Activated CD4-positive, CD25-positive, alpha-beta regulatory T cell treated with anti-CD3 and anti-CD28 coated beads, Interleukin-2, amount 50 U/mL, for 16 hours (primary cell): ENCODE measurements at places on chromosomes 5 and 9.

- DNase-seq = no peak
Measured at GRCh38 chr5:179827680-179828079, 7.0 kb downstream of the SQSTM1 start.

DNA sequence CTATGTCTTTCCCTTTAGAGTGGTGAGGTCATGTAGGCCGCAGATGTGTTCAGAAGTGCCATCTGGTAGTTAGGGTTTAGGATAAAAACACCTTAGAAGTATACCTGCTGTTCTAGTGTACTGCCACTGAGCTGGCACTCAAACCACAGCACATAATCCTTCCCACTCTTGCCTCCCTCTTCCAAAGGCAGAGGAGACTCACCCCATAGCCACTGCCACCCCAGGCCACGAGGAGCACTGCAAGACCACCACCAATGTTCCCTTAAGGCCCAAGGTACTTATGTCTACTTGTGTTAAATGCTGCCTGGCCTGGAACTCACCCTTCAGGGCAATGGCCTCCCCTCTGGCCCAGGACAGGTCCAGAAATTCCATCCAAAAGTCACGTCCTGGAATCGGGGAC is 379.5 kb upstream of the EDIL3 start:
- no peak for DNase-seq

GRCh38 chr9:9631284-9631683 is 981.5 kb downstream of the PTPRD start:
- DNase-seq = no peak

- DNase-seq = no peak
Measured at GRCh38 chr5:133321833-133322420, 270.1 kb downstream of the HSPA4 start.

- DNase-seq = no peak
Measured at GRCh38 chr9:71504636-71505035, 263.7 kb downstream of the CEMIP2 start.

- no peak for DNase-seq
Measured at GRCh38 chr5:178469011-178469974, 120.9 kb downstream of the COL23A1 start.

DNA sequence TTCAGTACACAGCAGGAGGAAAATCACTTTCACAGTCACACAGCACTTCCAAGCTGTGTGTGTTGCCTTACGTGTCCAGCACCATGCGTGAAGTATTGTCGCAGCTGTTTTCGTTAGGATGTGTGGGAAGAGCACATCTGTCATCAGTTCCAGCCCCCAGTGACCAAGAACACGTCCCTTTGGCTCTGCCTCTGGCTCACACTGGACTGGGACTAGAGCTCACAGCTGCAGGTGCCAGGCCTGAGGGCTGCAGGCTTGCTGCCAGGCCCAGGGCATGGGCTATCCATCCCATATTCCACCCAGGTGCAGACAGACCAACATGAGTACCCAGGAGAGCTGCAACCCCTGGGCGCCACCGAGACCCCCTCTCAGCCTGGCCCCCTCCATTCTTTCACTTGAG is 60.5 kb upstream of the ANKRD33B start:
- no peak for DNase-seq

- no peak for DNase-seq
Measured at GRCh38 chr9:82302968-82303655, 314.5 kb downstream of the SPATA31D1 start.

GRCh38 chr5:176436656-176437055 is 11.5 kb upstream of the FAF2 start:
- no peak for DNase-seq

DNA sequence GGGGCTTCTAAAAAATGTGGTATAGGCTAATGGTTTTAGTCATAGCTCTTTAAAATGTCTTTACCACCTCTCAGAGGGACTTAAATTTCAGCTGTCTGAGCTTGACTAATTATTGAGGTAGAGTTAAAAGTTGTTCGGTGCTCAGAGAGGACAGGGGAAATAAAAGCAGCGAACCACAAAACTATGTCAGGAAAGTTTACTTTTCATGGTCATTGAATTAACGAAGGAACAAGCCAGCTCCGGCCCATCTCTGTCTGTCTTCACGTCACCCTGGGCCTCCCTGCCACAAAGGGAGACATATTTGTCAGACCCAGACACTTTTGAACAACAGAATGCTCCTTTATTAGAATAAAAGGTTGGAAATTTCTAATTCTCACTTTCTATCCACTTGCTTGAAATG is 98.8 kb upstream of the EFNA5 start:
- DNase-seq = no peak

DNA sequence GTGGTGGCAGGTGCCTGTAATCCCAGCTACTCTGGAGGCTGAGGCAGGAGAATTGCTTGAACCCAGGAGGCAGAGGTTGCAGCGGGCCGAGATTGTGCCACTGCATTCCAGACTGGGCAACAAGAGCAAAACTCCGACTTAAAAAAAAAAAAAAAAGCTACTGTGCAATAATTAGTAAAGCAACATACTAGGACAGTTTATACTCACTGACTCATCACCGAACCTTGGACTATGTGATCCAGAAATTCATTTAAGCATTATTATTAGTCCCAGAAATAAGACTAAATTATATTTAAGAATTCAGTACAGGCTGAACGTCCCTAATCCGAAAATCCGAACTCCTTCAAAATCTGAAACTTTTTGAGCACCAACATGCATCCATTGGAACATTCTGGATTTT is 37.8 kb downstream of the GOLPH3 start:
- no peak for DNase-seq

- no peak for DNase-seq
Measured at GRCh38 chr5:62982348-62982747, 403.7 kb downstream of the LRRC70 start.

- no peak for DNase-seq
Measured at GRCh38 chr5:159609359-159609758, 279.1 kb upstream of the IL12B start.

- DNase-seq = no peak
Measured at GRCh38 chr5:169629847-169630548, 7.1 kb upstream of the DOCK2 start.

- DNase-seq = no peak
Measured at GRCh38 chr5:163772241-163772640, 266.8 kb downstream of the MAT2B start.

- no peak for DNase-seq
Measured at GRCh38 chr5:160134332-160134731, 15.1 kb upstream of the PWWP2A start.

DNA sequence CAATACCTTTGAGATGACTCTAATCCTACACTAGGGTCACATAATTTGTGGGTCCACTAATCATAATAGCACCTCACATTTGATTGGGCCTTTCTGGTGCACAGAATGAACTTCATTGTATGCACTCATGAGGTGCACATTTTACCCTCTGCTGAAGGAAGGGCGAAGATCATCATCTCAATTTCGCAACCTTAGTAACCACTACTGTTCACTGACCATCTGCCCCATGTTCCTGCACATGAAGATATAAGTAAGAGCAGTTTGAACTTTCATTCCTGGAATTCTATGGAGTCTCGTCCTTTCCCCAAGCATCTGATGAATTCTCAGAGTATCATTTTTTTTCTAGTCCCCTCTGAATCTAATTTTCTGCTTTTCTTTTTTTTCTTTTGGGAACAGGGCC is 21.2 kb downstream of the GAS1 start:
- no peak for DNase-seq

DNA sequence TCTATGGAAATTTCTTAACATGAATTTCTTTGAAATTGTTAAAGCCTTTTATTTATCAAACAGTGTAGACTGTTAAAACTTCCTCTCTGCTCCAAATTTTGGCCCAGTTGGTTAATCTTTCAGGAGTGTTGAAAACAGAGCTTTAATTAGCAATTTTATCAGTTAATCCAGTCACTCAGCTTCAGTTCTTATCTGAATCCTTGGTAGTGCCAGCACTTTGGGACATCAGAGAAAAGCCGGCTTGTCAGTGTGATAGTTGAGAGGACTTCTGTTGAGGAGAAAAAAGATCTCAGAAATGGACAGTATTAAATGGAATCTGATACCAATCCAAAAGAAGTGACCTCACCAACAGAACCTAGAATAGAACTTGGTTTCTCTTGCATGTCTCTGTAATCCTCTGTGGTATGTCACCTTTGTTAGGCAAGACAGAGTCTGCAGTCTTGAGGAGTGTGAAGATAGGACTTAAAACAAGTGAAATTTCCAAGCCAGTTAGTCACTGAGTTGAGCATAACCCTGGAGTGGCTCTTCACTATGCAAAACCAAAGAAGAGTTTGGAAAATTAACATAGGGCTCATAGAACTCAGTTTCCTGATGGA is 251.8 kb downstream of the NNT start:
- DNase-seq = no peak

DNA sequence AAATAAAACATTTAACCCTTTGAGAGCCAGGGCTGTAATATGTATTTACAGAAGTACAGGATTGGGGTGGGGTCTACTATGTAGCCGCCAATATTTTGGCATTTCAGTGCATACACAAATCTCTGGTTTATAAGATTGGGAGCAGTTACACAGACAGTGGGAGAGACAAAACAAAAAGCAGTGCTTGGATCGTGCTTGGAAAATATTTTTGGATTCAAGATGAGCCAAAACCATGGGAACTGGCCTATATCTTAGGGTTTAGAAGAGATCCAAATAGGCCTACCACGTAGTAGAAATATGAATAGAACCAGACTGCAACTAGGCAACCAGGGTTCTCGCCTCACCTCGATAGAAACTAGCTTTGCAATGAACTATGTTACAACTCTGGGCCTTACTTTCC is 169.6 kb downstream of the SLC12A2 start:
- no peak for DNase-seq

DNA sequence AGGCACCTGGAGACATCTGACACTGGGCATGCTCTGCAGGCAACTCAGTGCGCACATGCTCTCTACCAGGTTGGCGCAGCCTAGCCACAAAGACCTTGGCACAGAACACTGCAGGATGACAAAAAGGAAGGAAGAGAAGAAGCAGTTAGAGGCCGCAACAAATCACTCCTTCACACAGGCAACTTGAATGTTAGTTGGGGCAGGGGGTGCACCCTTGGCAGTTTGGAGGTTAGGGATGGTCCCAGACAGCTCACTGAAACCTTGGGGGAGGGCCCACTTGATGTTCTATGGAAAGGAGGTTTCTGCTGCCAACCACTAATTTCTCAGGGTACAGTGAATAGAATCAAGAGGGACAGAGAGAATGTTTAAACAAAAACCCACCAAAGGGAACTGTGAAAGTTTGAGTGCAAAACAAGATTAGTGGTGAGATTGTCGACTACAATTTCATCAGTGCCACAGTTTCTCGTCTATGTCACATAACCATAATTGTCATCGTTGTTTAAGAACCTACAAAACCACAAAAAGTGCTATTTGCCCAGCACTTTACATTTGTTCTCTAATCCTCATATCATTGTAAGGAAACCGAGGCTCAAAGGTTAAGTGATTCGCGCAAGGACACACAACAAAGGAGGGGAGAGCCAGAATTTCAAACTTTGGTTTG is 48.7 kb downstream of the FBXW11 start:
- DNase-seq = peak; percentile 4

GRCh38 chr9:93111371-93112115 is 15.5 kb downstream of the CARD19 start:
- no peak for DNase-seq

DNA sequence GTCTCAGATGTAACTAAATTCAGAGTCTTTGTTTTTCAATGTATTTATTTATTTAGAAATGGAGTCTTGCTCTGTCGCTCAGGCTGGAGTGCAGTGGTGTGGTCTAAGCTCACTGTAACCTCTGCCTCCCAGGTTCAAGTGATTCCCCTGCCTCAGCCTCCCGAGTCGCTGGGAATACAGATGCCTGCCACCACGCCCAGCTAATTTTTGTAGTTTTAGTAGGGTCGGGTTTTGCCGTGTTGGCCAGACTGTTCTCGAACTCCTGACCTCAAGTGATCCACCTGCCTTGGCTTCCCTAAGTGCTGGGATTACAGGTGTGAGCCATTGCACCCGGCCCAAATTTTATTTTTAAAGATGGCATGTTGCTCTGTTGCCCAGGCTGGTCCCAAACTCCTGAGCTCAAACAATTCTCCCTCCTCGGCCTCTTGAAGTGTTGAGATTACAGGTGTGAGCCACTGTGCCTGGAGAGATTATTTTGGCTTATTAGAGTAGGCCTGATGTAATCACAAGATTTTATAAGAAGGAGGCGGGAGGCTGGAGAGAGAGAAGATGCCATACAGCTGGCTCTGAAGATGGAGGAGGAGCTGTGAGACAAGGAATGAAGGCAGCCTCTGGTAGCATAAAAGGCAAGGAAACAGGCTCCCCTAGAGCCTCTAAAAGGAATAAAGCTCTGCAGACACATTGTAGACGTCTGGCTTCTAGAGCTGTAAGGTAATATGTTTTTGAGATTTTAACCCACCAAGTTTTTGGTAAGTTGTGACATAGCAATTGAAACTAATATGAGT is 12.9 kb upstream of the KLF9 start:
- no peak for DNase-seq

DNA sequence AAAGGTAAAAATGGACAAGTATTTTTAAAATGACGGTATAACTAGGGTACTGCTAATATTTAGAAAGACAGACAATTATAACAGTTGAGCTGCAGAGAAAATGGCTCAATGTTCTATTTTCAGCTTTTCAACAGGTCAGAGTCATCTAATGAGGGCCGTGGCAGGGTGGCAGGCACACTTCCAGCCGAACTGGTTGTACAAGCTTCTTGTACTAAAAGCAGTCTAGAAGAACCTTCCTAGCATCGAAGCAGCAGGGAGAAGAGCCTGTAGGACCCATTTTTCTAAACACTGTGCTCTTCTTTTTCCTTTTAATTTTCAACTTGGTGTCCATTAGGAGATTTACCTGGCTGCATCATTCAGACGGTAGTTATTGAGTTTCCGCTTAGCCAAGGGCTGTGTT is 85.6 kb downstream of the SLC28A3 start:
- DNase-seq = no peak

GRCh38 chr5:169242849-169243186 is 58.1 kb downstream of the SLIT3 start:
- no peak for DNase-seq

DNA sequence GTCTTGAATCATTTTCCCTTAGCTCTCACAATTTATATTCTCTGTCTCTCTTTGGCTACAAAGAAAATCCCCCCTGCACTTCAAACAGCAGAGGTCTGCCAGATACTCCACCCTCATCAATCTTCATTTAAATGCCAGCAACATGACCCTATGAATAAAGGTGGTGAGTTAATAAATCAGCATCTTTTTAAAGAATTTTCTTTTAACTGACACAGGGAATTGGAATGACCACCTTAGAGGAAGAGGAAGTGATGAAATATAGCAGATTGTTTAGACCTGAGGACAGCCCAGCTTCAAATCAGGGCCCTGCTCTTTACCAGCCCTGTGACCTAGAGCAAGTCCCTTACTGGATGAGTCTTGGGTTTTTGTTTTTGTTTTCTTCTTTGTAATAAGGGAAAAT is 223.1 kb upstream of the PAPPA start:
- DNase-seq = no peak

GRCh38 chr5:60959156-60959555 is 14.2 kb downstream of the NDUFAF2 start:
- DNase-seq = no peak
